ENCODE measurements at places on chromosomes 7 and 10.

- DNase-seq = no peak
These were observed 1073.6 kb downstream of the SORCS3 start for GRCh38 chr10:105714728-105715127.

- DNase-seq = no peak
These were observed 857 bp downstream of the INTS15 start for GRCh38 chr7:6590645-6591110.

- no peak for DNase-seq
These were observed 29.0 kb upstream of the DAGLB start for GRCh38 chr7:6476596-6477317.

- no peak for DNase-seq
These were observed 91.4 kb downstream of the TPST1 start for GRCh38 chr7:66296557-66296956.

DNA sequence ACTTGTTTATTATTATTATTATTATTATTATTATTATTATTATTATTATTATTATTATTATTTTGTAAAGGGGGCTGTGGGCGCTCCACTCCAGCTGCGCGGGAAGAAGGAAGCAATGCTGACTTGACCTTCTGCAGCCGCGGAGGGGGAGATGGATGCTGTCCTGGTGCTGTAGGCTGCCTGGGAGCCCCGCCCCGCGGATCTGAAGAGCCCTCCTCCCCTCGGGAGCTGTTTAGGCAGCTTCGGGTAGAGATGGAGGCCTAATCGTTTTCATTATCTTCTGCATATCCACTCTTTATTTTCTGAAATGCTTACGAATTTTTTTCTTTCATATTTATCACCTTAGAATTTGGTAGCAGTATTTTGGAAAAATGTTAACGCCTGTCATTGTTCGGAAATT lies 101.2 kb upstream of the KLF6 start:
- no peak for DNase-seq

DNA sequence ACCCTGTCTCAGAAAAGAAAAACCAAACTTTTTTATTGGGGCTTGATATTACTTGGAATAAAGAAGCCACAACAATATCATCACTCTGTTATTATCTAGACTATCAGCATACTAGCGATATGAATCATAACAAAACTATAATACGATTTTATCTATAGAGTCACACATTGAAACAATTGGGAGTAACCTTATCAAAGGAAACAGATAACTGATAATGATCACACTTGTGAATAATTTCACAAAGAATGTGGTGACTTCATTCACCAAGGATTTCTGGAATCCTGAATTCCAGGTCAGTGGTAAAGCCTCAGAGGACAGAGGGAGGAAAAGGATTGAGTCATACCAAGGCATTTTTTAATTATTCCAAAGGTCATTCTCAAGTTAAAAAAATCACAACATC lies 32.1 kb upstream of the NMT2 start:
- DNase-seq = no peak

DNA sequence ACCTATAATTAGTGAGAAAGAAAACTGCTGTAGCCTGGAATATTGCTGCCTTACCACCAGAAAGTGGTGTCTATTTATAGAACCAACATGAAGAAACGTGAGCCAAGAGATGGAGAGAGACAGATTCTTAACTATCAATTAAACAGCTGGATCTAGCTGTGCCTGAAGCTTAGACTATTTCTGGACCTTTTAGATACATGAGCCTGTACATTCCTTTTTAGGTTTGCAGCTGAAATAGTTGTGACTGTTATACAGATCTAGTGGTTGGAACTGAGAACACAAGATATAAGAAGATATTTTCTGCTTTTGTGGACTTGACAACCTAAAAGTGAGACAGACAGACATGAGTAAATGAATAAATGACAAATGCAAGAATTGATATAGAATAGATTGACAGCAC lies 73.4 kb downstream of the CDK14 start:
- DNase-seq = no peak

DNA sequence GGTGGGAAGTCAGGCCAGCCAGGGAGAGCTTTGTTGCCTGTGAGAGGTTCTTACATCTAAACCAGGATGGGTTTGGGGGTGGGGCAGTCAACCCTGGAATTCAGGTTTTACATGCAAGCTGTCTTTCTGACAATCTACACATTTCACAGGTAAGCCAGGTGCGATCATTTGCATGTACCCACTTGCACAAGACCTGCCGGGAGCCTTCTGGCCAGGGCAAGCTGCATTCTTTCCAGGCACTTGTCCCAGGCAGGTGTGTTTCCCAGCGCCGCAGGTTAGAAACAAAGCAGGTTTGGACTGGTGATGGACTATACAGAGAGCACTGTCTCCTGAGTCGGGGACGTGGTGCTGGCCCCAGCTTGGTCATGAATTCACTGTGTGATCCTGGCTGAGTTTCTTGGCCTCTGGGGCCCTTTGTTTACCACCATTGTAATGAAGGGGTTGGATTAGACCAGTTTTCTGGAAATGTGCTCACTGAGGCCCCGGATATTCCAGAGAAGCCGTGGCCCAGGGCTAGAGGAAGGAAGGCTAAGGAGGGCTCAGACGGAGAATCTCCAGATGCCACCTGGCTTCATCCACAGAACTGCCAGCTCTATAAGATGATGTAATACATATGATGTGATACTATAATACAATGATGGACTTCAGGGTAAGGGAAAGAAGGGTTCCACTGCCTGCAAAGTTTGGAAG lies 205.2 kb upstream of the SVIL start:
- no peak for DNase-seq

DNA sequence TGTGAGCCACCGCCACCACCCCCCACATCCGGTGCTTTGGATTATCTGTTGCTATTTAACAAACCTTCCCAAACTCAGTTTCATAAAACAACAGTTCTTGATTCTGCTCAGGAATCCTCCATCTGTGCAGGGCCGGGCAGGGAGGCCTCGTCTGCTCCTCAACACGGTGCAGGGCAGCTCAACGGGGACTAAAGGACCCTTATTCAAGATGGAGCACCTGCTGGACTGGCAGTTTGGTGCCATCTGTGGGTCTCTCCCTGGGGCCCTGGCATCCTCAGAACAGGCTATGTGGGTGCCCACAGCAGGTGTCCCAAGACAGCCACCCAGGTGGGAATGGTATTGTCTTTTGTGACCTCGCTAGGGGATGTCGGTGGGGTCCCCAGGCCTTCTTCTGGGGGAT lies 31.0 kb upstream of the ELFN1 start:
- no peak for DNase-seq

- DNase-seq = no peak
These were observed 43.6 kb upstream of the KLF6 start for GRCh38 chr10:3828404-3829155.

DNA sequence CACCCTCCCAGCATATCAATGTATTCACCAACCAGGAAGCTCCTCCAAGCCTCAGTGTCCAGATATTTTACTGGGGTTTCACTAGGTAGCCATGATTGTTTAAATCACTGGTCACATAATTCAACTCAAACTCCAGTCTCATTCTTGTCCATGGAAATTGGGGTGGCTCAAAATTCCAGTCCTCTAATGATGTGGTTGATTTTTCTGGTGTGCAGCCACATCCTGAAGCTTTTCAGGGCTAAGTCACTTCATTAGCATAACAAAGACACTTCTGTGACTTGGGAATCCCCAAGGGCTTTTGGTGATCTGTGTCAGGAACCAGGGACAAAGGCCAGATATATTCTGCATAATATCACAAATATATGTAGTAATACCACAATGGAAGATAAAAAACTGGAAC lies 786.9 kb upstream of the IGFBP3 start:
- no peak for DNase-seq
